AML-193 (cell line): ENCODE measurements at places on chromosomes 5 and 9.

- DNase-seq: no peak
These were observed 45.1 kb upstream of the CDKN2AIPNL start for GRCh38 chr5:134456825-134457224.

GRCh38 chr5:31186672-31187267, 6.7 kb upstream of the CDH6 start:
- DNase-seq: peak; percentile 8

DNA sequence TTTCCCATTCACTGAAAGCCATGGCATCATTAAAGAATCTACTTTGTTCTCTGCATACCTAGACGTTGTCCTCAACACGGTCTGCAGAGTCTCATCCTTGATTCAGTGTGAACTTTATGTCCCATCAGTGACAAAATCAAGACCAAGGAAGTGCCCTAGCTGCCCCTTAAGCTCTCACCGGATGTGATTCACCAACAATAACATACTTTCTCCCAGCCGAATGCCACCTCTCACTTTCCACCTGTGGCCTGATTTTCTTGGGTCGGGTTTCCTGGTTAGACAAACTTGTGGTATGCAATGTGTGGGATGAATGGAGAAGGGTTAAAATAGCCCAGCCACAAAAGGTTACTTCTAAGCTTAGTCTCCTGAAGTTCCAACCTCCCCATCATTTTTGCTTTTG, 145.3 kb upstream of the PAPPA start:
- no peak for DNase-seq

DNA sequence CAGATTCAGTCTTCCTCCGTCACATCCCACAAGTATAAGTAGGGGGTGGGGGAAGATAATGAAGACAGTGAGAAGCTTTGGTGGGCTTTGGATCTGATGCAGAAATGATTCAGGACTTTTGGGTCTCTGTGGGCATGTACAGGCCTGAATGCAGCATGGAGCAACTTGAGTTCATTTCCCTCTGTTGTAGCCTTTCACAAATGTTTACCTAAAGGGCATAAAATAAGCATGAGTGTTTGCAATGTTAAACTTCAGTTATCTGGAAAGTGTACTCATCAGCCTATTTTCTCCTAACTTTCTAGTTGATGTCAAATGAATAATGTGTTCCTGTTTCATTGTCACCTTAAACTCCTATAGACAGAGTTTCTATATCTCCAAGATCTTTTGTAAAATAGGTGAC, 39.3 kb downstream of the GARNL3 start:
- no peak for DNase-seq

DNA sequence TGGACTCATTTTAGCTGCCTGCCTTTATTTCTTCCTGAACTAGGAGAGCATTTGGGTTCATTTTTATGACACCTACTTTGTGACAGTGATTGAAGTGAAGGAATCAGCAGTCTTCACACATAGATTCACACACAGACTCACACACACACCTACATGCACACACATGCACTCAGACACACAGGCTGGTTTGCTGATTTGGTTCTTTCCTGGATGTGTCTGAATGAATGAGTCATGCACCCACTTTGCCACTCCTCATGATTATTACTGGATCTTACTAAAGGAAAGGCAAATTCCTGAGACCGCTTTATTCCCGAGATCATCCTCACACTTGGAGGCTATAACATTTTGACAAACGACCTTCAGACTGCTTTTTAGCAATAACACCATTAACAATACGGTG, 529.5 kb downstream of the AGTPBP1 start:
- DNase-seq: no peak

DNA sequence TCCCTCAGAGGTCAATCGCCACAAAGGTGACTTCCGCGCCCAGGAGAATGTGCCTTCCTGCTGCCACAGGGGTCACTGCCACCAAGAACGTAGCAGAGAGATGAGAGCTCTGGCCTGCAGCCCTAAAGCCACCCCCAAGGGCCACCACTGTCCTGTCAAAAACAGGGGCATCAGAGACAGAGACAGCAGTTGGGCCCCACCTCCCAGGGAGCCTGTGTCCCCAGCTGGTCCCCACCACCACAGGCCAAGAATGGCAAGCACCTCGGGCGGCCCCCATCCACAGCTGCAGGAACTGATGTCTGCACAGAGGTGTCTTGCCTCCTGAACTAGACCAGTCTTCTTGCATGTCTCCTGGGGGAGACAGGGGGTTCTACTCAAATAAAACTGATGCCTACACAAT, 5.8 kb downstream of the SPATA31E1 start:
- no peak for DNase-seq

GRCh38 chr9:97633859-97634490, 354 bp downstream of the NCBP1 start:
- no peak for DNase-seq

GRCh38 chr5:56961746-56962145, 9.8 kb upstream of the MIER3 start:
- DNase-seq: no peak

- DNase-seq: no peak
These were observed 601.2 kb upstream of the TYRP1 start for GRCh38 chr9:12091865-12092527.

- no peak for DNase-seq
These were observed 23.2 kb upstream of the TERT start for GRCh38 chr5:1317921-1318565.

- DNase-seq: no peak
These were observed 139.0 kb downstream of the FOCAD start for GRCh38 chr9:20823051-20823450.

- peak; percentile 4 for DNase-seq
These were observed 18.5 kb upstream of the EXOC3 start for GRCh38 chr5:424301-425110.

- no peak for DNase-seq
These were observed 81.9 kb upstream of the SLC30A5 start for GRCh38 chr5:69011910-69012309.

- DNase-seq: no peak
These were observed 74.6 kb downstream of the USP20 start for GRCh38 chr9:129909851-129910250.

- DNase-seq: no peak
These were observed 22.4 kb upstream of the HACD4 start for GRCh38 chr9:21053851-21054250.

GRCh38 chr9:81575956-81576355, 113.4 kb downstream of the TLE1 start:
- no peak for DNase-seq

DNA sequence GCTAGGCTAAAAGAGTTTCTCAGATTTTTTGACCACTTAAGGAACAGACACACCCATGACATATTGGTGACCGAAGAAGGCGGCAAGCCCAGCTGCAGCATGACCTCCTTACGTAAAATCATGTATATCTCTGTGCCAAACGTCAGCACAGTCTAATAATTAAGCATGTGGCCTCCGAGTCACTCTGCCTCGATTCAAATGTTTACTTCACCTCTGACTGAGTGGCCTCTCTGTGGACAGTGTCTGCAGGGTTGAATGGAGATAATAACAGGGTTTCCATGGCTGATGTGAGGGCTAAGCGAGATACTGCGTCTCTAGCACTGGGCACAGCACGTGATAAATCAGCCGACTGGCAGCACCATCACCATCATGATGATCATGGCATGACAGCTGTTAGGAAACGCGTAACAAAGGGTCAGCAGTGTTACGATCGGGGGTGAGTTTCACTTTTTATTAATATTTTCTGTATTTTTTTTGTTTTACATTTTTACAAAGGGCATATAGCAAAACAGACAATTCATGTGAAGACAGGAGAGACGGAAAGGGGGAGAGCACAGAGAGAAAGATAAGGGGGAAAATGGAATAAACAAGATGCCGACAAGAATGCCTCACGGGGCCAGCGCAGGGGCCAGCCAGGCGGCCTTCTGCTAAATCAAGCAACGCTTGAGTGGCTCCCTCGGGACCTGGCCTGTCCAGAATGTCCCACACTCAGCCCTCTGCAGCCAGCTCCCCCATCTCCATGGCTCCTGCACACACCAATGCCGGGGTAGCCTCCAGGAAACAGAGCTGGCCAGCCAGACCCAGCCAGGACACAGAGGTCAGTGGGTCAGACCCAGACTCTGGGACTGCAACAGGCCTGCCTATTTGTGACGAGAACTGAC, 60.3 kb downstream of the ADAMTS2 start:
- no peak for DNase-seq

GRCh38 chr5:68557162-68557936, 341.8 kb downstream of the PIK3R1 start:
- DNase-seq: no peak

DNA sequence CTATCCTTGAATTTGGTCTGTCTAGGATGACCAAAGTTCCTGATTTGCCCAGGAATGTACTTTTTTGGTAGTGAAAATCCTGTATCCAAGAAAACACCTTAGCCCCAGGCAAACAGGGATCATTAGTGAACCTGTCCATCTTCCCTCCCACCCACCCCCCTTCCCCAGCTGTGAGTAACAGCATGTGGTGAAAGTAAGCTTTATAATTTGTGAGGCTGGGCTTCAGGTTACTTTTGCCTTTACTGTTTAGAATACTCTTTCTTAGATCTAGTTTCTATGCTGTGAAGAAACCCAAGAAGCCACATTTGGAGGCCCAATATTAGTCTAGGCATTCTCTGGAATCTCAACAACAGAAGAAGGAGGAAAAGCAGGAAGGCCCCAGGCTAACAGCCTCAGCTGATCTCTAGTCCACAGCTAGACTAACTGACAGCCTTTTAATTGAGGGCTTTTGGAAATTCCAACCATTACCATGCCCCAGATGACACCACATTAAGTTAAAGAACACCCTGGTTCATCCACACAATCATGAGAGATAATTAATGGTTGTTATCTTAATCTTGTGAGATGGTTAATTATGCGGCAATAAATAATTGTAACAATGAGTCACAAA, 703.0 kb upstream of the NUDT12 start:
- no peak for DNase-seq

GRCh38 chr5:10278658-10279279, 28.7 kb downstream of the CCT5 start:
- DNase-seq: no peak

DNA sequence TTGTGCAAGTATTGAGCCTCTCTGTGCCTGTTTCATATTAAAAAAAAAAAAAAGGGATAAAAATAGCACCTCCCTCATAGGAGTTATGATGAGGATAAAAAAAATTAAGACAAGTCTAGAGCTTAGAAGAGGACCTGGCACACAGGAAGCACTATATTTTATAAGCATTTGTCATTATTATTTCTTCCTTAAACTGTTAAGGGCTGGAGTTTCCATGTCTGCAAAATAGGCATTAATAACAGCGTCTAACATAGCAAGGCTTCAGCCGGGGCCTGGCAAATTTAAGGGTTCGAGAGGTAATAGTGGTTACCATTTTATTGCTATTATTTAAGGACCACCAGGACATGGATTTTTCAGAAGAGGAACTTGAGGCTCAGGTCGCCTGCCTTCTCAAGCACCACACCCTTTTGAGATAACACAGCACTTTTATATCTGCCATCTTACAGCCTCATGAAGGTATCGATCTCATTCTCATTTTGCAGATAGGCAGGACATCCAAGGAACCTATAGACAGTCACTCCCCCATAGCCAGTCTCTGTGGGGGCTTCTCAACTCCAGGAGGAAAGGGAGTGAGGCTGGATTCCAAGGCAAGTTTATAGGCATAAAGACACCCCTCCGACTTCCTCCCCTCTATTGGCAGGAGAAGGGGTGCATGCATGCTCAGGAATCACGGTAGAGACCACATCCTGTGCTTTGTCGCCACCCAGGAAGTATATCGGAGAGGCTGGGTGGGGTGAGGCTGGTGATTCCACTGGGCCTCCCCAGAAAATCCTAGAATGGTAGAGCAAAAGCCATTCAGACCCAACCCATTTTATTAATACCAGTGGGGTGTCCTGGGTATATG, 2.4 kb downstream of the ANXA6 start:
- DNase-seq: peak; percentile 26

- no peak for DNase-seq
These were observed 1.2 kb downstream of the HOMER1 start for GRCh38 chr5:79512471-79513307.

DNA sequence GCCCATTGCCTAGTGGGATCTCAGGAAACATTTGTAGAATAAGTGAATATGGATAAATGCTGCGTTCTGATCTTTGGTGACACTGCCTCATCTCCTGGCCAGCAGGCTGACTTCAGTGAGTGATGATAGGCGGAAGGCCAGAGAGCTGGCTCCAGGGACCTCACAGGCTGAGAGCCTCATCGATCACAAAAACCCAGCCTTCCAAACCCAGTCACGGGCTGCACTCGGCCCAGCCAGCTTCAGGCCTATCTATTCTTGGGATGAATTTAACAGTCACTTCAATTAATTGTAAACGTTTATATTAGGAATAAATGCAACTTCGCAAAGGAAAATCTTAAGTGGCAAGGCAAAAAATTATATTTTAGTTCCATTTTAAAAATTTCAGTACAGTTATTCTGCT, 201.6 kb downstream of the IRX2 start:
- DNase-seq: no peak

DNA sequence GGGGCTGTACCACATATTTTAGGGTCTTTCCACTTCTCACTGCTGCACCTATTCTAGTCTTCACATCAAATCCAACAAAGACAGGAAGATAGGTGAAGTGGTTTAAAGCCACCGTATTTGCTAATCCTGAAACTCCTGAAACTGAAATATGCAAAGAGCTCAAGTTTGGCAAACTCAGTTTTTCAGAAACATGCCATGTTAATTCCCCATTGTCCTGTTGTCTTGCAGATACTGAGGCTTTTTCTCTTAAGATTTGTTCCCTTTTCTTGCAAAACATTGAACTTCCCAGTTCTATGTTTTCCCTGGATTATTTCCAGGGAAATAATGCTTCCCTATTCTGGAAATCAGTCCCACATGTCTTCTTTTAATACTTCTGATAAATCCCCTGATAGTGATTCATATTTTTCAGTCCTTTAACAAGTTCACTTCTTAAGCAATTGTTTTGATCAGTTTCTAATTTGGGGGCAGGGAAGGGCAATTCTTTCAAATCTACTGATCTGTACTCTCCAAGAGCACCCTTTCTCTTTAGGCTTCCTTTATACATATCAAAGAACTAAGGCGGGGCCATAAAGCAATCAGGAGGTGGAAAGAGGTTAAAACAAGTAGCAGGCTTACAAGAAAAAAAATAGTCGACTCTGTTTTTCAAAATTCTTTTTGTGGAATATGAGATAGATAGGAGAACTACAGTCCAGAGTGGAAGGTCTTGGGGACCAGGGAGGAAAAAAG, 648.5 kb downstream of the BNC2 start:
- DNase-seq: no peak

DNA sequence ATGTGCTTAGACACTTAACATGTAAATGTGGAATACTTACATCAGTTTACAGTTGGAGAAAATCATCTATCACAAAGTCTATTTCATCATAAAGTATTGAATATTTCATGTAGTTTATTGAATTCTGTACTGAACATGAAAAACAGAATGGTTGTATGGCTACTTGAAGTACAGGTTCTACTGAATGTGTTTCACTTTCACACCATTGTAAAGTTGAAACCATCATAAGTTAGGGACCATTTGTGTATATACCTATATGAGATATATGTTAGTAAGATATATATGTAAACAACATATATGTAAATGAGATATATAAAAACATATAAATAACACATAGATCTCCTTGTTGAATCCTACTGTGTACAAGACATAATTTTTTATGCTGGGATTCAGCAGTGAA, 63.0 kb upstream of the TAF11L2 start:
- DNase-seq: no peak

- DNase-seq: no peak
These were observed 9.6 kb upstream of the FCN2 start for GRCh38 chr9:134870746-134871662.

GRCh38 chr9:75146229-75146628, 57.9 kb downstream of the OSTF1 start:
- DNase-seq: no peak
